Activated CD4-positive, alpha-beta T cell treated with anti-CD3 and anti-CD28 coated beads, Interleukin-2, amount 10 ng/mL, durations not matched to agents 7 days and 5 days (primary cell): ENCODE measurements at places on chromosomes 4 and X. TPM values are rescaled to one million over a fixed set of nuclear protein-coding genes. Genes with fewer than 3 reads are reported as not detected.

GRCh38 chr4:183146478-183146877 is 47.4 kb downstream of the WWC2 start:
- H3K4me3 ChIP-seq: no peak overlapping the region
- H3K27me3 ChIP-seq: no peaks in the 10 kb centered on the region
- H3K4me1 ChIP-seq: no peaks in the 10 kb centered on the region
- H3K36me3 ChIP-seq: no peaks in the 10 kb centered on the region

DNA sequence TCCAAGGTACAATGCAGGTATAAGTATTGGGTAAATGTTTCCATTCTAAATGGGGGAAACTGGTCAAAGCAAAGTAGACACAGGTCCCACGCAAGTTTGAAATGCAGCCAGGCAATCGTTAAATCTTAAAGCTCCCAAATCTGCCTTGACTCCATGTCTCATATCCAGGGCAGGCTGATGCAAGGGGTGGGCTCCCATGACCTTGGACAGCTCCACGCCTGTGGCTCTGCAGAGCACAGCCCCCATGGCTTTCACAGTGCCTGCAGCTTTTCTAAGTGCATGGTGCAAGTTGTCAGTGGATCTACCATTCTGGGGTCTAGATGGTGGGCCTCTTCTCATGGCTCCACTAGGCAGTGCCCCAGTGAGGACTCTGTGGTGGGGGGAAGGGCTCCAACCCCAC is 436.4 kb downstream of the DMD start:
- no peaks in the 10 kb centered on the region for H3K4me1 ChIP-seq
- no peak overlapping the region for H3K4me3 ChIP-seq
- no peaks in the 10 kb centered on the region for H3K27me3 ChIP-seq
- H3K27ac ChIP-seq: no peak overlapping the region
- no peak for DNase-seq

The TMEM144 gene
- not detected for total RNA-seq

The RPS6KA3 gene
- 70.9 TPM for total RNA-seq

The TMSB15C gene
- 4.1 TPM for total RNA-seq
